ENCODE measurements at places on chromosomes 4 and X.

DNA sequence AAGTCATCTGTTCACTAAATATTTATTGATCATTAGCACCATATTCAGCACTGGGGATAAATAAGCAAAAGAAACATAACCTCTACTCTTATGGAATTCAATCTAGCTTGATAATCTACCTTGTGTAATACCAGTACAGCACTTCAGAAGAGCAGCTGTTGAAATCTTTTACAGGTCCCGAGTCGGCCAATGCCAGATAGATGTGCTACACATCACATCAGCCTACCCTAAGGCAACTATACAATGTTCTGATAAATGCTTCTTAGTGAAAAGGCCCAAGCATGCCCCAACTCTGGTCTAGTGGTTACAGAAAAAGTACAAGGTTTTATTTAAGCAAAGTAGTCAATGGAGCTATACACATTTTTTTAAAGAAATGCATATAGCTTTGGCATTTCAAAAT lies 68.7 kb downstream of the MAPK10 start:
- DNase-seq, result no peak

DNA sequence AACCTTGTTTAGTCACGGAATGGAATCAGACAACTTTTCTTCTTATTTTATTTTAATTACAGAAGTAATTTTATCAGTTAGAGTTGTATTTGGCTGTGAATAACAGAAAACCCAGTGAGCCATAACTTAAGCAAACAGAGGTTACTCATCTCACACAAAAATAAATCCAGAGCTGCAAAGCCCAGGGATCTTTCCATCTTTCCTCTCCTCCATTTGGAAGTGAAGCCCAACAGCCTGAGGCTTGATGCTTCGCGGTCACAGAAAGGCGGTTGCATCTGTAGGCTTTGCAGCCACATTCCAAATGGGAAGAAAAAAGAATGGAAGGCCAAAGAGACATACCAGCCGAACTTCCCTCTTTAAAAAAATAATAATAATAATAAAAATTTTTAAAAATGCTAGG lies 22.6 kb downstream of the CHRNA9 start:
- DNase-seq, result no peak

- no peak for DNase-seq
These were observed 107.8 kb upstream of the CBLL2 start for GRCh38 chrX:22164770-22165388.

DNA sequence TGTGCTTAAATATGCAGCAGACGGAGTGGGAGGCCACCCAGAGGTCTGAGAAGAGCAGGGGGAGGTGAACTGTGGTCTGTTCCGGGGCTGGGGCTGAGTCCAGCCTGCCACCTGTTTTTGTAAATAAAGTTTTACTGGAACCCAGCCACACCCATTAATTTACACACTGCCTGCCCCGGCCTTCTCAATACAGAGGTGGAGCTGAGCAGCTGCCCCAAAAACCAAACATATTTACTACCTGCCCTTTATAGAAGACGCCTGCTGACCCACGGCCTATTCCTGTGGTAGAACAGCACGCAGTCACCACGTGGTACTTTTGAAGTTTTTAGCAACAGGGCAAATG lies 45.9 kb downstream of the FGFRL1 start:
- no peak for DNase-seq

DNA sequence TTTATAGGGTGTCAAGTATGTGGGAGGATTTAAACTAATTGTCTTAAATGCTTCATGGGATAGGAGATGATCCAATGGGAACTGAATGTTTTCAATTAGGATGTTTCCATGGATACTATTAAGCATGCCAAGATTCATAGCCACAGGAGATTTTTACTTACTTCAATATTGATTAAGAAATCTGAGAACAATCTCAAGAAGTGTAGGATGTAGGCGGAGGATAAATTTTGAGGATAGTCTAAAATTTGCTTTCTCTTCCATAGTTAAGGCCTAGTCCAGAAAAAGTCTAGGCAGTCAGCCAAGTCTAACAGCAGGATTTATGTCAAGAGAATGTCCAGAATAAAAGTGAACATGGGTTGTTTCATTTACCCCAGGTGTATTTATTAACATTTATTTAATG lies 32.8 kb downstream of the REPS2 start:
- no peak for DNase-seq

DNA sequence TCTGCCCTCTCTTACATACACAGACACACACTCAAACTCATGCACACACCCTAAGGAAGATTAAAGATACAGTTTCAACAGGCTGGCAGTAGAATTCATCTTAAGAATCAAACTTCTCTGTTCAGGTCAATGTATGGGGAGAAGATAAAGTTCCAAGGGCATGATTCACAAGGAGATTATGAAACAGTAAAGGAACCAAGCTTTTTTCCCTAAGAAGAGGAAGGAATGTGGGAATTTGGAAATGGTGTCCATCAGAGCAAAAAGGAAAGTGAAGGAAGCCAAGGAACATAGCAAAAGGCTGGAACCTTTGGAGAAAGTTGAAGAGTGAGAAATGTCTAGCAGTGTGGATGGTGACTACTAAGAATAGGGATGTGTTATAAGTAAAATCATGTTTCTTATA lies 191.0 kb upstream of the NPY2R start:
- no peak for DNase-seq

- DNase-seq, result no peak
These were observed 407.1 kb downstream of the ADAM29 start for GRCh38 chr4:175325230-175325629.

- DNase-seq, result no peak
These were observed 66.3 kb downstream of the HTRA3 start for GRCh38 chr4:8335848-8336247.

GRCh38 chr4:159444678-159445077 lies 341.8 kb downstream of the RAPGEF2 start:
- DNase-seq, result no peak

- DNase-seq, result no peak
These were observed 11.4 kb upstream of the RELL1 start for GRCh38 chr4:37697566-37697965.

DNA sequence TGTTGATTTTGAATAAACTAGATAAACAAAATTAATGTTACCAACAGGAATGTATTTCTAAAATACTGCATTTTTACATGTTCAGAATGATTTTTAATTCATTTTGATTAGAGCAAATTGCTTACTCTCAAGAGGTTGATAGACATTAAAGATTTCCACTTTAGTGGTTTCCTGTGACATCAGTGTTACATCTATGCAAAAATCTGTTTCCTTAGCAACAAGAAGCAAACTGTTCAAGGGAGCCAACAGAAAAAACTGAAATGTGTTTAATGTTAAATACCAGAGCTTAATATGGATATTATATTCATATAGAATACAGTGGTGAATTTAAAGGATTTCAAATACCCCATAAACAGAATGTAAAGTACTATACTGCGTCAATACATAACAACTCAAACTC lies 277.8 kb downstream of the GABRG1 start:
- no peak for DNase-seq

DNA sequence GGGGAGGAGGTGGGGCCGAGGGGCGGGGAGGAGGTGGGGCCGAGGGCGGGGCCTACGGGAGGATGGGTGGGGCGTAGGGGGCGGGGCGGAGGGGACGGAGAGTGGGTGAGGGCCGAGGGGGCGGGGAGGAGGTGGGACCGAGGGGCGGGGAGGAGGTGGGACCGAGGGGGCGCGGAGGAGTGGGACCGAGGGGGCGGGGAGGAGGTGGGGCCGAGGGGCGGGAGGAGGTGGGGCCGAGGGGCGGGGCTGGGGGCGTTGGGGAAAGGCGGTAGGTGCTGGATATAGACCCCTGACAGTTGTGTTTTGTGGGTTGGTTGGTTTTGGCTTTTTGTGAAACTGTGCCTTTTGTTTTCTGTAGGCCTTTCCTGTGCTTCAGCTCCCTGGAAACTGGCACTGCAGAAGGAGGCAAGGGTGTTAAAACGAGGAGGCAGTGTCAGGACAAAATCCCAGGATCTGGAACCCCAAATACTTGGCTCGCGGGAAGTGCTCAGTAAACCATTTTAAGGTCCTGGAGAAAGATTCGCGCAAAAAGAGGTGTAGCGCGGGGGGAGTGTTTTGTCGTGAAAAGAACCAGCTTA lies 580 bp upstream of the MMGT1 start:
- DNase-seq, result peak; percentile 70

DNA sequence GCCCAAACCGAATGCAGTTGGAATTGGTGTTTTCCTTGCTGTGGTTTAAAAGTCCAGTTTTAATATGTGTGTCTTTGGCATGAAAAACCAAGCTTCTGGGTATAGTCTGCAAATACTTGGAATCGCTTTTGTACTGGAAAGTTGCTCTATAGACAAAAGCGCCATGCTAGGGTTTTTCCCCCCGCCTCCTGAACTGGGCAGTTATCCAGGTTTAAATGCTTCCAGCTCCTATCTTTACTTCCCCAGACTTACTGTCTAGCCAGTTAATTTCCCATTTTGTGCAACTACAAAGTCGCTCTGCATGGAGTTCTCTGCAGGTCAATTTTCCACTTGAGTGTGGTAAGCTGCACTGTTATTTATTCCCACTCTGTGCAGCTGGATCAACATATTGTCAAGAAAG lies 2.7 kb downstream of the RASL11B start:
- DNase-seq, result no peak

GRCh38 chr4:104025251-104025650 lies 305.5 kb upstream of the TACR3 start:
- DNase-seq, result no peak

GRCh38 chr4:129336457-129337227 lies 240.7 kb downstream of the C4orf33 start:
- no peak for DNase-seq

- no peak for DNase-seq
These were observed 16.1 kb upstream of the CRMP1 start for GRCh38 chr4:5908876-5909427.

- no peak for DNase-seq
These were observed 3.2 kb downstream of the SEPSECS start for GRCh38 chr4:25157081-25157480.

GRCh38 chr4:181498148-181498547 lies 745.1 kb upstream of the TENM3 start:
- no peak for DNase-seq

- no peak for DNase-seq
These were observed 22.5 kb downstream of the SLC9B2 start for GRCh38 chr4:103054030-103054429.
